Activated B cell treated with CpG ODN at 0.5 μM for 24 hours (primary cell): ENCODE measurements at places on chromosomes 2 and 18.

- no peak for DNase-seq
Measured at GRCh38 chr2:235857598-235857997, 310.6 kb downstream of the GBX2 start.

DNA sequence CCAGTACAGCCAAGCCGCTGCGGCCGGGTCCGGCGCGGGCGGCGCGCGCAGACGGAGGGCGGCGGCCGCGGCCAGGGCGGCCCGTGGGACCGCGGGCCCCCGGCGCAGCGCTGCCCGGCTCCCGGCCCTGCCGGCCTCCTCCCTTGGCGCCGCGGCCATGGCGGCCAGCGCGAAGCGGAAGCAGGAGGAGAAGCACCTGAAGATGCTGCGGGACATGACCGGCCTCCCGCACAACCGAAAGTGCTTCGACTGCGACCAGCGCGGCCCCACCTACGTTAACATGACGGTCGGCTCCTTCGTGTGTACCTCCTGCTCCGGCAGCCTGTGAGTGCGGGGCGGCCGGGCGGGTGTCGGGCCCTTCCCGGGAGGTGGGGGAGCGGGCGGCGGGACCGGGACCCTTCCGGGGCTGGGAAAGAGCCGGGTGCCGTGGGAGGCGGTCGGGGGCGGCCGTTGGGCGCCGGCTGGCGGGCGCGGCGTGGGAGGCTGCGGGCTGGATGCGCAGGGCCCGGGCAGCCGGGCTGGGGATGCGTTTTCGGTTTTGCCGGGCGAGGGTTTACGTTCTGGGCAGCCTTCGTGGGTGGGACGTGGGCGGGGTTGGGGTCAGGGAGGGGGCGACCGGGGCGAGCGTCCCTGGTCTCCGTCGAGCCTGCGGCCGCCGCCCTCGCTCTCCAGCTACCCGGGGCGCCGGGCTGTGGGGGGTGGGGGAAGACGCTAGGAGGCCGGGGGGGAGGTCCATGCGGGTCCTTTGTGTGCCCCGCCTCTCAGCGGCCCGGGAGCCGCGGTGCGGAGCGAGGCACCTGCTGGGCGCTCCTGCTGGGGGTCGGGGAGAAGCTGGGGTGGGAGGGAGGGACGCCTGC lies 537 bp downstream of the AGFG1 start:
- peak; percentile 49 for DNase-seq

DNA sequence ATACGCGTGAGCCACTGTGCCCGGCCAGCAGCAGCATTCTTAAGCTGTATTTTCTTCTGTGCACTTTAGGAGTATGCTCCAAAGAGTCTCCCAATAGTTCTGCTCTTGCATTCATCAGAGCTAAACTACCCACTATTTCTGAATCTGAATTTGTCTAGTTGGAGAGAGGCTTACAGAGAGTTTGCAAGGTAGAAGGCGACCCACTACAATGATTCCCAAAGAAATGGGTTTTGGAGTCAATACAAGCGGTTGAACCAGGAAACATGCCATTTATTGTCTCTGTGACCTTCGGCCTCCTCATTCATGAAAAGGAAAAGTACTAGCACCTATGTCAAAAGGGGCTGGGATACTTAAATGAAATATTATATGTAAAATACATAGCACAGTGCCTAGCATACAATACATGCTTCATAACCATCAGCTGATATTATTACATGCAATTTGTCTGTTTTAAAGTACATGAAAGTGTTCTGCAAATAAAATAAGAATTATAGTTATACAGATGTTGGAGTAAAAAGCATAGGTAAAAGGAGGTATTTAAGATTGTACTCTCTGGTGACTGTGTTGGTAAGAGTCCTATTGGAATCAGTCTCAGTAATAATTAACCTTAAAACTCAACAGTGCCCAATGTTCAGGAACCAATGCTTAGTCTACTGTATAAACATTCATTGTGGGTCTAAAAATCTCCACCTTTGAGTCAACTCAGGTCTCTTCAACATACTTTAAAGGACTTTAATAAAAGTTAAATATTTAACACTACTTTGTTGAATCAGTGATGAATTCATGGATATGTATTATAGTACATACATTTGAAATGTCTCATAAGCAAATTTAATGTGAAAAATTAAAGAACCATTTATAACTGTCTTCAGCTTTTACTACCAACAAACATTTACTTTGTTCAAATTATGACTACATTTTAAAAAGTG lies 89.8 kb upstream of the GRB14 start:
- DNase-seq, result no peak

- peak; percentile 42 for DNase-seq
Measured at GRCh38 chr2:230713331-230714135, 891 bp downstream of the CAB39 start.

DNA sequence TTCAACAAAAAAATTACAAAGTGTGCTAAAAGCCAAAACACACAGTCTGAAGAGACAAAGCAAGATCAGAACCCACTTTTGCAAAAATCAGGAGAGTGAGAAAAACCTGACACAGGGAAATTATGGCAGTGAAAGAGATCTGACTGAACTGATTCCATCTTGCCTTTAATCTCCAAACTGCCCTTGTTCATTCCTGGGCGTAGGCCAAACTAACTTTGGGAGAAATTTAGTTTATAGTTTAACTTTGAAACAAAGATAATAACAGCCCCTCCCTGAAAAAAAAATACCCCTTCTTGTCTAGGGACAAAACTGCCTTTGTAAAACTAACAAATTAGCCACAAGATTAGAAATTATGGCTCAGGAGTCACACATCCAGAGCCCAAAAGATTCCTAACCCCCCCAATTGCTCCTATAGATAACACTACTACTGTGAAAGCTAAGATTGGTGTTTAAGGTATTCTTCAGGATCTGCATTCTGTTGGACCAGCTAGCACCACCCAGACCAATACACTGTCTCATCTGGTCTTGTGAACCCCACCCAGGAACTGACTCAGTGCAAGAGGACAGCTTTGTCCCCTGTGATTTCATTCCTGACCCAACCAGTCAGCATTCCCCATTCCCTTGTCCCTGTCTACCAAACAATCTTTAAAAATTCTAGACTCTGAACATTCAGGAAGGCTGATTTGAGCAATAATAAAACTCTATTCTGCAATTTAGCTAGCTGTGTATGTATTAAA lies 226.1 kb upstream of the SH3BP4 start:
- no peak for DNase-seq

GRCh38 chr2:48613211-48613610 lies 4.4 kb upstream of the GTF2A1L start:
- no peak for DNase-seq

GRCh38 chr18:44826418-44827259 lies 146.0 kb downstream of the SETBP1 start:
- no peak for DNase-seq

- DNase-seq, result no peak
Measured at GRCh38 chr2:218394298-218395089, 5.2 kb upstream of the CTDSP1 start.

DNA sequence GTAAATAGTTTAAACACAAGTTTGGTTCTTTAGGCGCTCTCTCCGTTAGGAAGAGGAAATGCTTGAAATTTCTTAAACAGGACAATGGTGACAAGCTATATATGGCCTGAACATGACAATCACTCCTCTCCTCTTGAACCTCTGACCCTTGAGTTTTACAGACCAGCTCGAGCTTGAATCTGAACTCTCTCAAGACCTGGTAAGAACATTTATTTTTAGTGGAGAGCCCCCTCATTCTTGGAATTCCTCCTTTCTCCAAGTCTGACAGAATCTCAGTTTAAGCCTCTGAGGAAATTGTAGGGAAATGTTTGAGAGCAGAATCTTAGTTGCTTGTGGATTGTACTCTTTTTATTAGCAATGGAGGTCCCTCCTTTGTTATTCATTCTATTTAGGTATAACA lies 1293.6 kb upstream of the ZEB2 start:
- DNase-seq, result no peak

GRCh38 chr2:220959391-220959802 lies 612.7 kb downstream of the EPHA4 start:
- no peak for DNase-seq

DNA sequence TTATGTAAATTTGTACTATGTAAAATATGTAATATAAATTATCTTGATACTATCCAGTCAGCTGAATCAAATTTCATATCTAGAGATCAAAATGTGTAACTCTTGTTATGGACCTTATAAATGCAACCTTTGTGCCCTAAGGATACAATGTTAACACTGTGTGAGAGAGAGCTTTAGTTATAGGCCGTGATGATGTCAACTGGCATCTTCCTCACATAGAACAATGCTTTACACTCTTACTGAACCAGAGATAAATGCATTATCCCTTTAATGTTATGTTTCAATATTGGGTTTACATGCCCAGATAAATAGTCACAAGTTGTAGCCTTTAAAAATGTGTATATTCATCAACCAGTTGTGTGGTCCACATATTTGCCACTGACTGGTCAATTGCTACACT lies 115.1 kb downstream of the KCNJ3 start:
- DNase-seq, result no peak

- DNase-seq, result no peak
Measured at GRCh38 chr2:208466920-208467298, 60.3 kb downstream of the PTH2R start.

GRCh38 chr18:55096263-55096951 lies 137.1 kb upstream of the CCDC68 start:
- no peak for DNase-seq

- DNase-seq, result no peak
Measured at GRCh38 chr2:192150166-192150565, 44.6 kb downstream of the TMEFF2 start.

- no peak for DNase-seq
Measured at GRCh38 chr2:43057742-43058725, 168.4 kb downstream of the ZFP36L2 start.

- DNase-seq, result no peak
Measured at GRCh38 chr2:71474116-71474743, 20.9 kb downstream of the DYSF start.

GRCh38 chr2:70817284-70817954 lies 3.0 kb downstream of the CLEC4F start:
- DNase-seq, result no peak

DNA sequence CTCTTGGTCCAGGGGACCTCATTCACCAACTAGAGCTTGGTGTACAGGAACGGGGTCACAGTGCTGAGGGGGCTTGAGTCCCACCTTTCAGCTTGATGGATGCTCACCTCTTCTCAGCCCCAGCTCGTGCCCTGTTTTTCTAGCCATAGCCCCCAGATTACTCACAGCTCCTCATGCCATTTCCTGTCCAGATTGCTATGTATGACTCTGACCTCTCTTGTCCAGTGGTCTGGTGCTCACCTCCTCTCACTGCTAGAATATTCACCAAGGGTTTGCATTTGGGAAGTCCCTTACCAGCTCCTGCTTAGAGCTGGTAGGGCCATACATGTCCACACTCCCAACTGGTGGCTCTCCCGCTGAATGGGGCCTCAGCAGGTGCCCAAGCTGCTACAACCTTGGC lies 5.9 kb downstream of the LBX2 start:
- no peak for DNase-seq

- DNase-seq, result no peak
Measured at GRCh38 chr18:36543991-36544725, 246.6 kb downstream of the FHOD3 start.

GRCh38 chr2:230408244-230408842 lies 7.7 kb upstream of the SP100 start:
- DNase-seq, result no peak

DNA sequence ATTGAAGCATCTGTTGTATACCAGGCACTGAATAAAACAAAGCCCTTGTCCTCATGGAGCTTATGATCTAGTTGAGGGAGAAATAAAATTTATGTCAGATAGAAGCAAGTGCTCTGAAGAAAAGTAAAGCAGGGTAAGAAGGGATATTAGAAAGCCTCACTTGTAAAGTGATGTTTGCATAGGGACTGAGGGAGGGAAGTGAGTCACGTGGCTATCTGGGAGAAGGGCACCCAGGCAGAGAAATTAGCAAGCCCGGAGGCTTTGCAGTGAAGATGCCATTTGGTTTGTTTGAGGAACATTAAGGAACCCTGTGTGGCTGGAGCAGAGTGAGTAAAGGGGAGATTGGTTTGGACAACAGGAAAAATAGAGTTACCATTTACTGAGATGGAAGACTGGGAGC lies 52.1 kb downstream of the RBBP8 start:
- DNase-seq, result no peak

- DNase-seq, result no peak
Measured at GRCh38 chr2:64906853-64907536, 82.2 kb upstream of the SLC1A4 start.

DNA sequence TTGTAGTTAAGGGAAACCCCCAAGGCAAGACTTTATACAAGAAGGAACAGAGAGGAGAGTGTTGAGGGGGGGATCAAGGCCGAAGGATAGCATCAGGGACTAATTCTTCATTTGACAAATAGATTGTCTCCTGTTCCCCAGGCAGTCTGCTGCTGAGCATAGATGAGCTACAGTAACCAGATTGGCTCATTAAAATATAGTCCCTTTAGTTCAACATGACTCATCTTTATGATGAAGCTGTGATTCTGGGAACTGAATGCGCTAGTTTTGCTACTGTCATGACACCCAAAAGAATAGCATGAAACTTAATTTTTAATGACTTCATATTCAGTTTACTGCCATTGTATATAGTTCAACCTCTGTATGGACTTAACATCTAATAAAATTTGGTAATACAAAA lies 35.5 kb downstream of the TMEFF2 start:
- no peak for DNase-seq

- no peak for DNase-seq
Measured at GRCh38 chr2:137947728-137948336, 16.4 kb upstream of the HNMT start.

DNA sequence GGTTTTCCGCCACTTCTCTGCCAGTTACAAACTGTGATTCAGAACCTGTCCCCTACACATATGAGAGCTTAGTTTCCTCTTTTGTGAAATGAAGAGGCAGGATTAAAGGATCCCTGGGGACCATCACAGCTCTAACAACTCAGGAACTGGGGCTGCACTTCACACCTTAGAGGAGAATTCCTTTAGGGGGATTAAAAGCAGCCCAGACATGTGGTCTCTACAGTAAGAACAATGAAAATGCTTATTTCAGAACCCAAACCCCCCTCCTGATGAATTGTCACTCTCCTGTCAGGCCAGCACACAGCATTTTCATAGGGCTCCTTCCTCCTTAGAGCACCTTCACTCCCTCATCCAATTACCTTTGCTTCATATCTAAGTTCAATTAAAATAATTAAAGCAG lies 101.5 kb upstream of the NEDD4L start:
- no peak for DNase-seq

- no peak for DNase-seq
Measured at GRCh38 chr2:168239281-168239680, 8.1 kb downstream of the STK39 start.
